ENCODE measurements at places on chromosomes 1 and 21.
A peak's percentile ranks its signal among the peaks of the same experiment; 100 is the strongest.

DNA sequence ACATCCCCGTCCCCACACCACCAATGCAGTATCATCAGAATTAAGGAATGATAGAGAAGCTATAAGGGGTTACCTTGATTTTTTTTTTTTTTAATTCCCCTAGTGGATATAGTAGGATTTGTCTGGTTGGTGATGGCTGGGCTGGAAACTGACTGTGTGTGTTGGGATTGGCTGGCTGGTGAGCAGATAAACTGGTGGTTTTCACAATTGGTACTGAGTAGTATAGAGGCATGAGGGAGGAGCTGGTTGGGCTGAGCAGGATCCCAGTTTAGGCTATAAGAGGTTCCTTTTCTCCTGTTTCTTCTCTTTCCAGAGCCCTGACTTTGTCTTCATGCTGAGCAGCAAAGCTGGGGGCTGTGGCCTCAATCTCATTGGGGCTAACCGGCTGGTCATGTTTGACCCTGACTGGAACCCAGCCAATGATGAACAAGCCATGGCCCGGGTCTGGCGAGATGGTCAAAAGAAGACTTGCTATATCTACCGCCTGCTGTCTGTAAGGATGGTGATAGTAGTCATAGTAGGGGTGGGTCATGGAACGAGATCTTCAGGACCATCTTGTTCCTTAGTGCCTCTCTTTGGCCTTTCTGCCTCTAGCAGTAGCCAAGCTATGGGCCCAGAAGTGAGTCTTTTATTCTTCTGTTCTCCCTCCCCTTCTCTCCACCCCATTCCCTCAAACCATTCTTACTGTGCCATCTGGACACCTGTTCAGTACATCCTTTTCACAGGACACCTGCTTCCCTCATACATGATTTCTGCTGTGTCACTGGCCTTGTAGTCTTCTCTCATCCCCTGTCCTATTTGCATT lies 26.9 kb downstream of the RAD54L start:
- DNase-seq = no peak

DNA sequence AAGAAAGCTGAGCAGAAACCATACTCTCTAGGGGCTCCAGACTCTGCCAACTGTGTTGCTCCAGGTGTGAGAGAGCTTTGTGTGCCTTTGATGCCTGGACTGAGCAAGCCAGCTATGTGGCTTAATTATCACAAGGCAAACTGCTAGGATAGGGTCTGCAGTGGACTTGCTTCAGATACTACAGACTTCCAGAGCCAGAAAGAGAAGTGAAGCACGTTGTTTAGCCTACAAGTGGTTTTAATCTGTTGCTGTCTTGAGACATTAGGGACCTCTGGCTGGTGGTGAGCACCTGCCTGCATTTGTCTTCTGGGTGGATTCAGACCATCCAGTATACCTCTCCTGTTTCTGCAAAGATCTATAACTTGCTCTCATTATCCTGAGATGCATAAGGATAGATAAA lies 353.4 kb upstream of the PLXNA2 start:
- no peak for DNase-seq

- DNase-seq = no peak
These were observed 185.4 kb downstream of the TTLL7 start for GRCh38 chr1:83813576-83813975.

GRCh38 chr1:230052018-230052417 lies 15.0 kb upstream of the GALNT2 start:
- no peak for DNase-seq

DNA sequence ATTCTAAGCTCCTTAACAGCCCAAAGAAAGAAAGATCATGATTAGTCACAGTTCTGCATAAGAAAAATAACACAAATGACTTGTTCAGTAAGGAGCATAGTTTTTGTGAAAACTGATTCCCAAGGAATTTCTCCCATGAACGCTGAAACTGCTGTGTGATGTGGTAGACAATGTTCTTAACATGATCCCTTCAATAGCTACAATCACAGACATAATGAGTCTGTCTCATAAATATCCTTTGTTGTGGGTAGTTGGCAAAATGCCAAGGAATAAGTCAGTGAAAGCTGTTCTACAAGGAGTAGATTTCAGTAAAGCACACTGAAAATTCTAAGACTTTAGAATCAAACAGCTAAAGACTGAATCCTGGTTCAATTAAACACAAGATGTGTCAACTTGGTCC lies 404.8 kb downstream of the HLX start:
- DNase-seq = peak; percentile 90

DNA sequence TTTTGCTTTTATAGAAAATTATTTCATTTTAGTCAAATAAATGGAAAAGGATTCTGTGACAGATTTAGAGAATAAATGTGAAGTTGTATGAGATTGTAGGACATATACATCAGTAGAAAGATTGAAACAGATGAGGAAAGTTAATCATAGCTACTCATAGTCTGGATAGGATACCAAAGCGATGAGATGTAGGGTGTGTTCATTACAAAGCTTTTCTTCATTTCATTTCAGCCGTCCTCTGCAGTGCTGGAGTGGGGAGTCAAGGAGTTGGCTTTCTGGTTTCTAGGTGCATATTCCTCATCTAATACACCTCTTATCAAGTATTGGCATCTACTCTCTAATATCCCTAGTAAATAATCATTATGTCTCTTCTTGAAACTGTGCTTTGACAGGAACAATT lies 149.5 kb upstream of the NEGR1 start:
- DNase-seq = no peak

GRCh38 chr1:230210981-230211336 lies 143.9 kb downstream of the GALNT2 start:
- no peak for DNase-seq

DNA sequence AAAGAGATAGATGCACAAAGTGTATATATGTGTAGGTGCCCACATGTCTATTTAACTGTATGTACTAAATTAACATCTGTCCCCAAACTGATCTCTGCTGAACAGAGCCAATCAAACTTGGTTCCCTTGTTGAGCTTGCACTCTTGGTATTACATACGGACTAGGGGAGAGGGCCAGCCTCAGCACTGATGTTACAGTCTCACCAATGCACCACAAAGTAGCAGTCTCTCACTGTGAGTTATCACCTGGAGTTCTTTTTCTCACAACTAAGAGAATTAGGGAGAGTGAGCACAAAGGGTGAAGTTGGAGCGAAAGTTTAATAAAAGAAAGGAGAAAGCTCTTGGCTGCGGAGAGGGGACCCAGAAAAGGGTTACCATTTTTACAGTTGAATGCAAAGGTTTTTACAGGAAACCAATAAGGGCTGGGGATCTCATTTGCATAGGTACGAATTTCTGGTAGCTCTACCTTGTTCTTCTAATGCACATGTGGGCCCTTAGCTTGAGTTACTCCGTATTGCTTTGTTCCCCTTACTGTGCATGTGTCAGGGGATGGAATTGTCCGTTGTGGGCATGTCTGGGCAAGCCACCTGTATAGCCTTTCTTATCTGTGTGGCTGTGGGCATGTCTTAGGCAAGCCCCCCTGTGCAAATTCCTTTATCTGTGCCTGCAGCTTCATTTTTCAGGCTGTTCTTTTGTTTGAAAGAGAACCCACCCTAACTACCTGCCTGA lies 13.3 kb upstream of the CHI3L2 start:
- no peak for DNase-seq

DNA sequence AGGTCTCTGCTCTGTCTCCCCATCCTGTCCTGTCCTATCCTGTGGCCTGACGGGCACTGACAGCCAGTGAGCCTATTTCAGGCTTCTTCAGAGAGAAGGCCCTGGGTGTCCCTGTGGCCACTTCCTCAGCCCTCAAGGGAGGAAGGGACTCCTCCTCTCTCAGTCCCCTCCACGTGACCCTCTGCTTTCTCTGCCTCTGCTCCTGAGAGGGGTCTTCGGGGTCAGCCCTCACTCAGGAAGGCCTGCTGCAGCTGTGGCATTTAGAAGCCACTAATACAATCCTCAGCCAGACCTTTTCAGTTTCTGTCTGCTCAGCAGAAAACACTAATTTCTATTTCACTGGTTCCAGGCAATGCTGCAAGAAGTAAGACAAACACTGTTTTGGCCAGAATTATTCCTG lies 43.6 kb upstream of the ETV3 start:
- DNase-seq = no peak

GRCh38 chr21:42781150-42781970 lies 98.0 kb downstream of the WDR4 start:
- DNase-seq = no peak

GRCh38 chr1:1202831-1203560 lies 3.4 kb downstream of the TNFRSF18 start:
- DNase-seq = no peak

DNA sequence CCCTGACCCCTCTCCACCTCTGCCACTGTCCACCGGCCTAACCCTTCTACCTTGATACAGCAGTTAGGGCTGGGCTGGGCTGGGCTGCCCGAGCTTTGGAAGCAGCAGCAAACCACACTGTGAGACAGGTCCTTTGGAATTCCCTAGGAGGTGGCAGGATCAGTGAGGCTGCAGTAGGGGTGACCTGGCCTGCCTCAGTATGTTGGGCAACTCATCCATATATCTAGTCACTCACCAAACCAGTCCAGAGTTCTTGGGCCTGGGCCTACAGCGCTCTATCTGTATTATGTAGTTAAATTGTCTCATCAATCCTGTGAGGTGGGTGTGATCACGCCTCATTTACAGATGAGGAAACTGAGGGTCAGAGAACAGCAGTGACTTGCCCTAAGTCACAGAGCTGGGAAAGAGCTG lies 13.3 kb upstream of the SYNC start:
- DNase-seq = no peak

GRCh38 chr1:87219141-87219540 lies 109.5 kb upstream of the LMO4 start:
- no peak for DNase-seq

- no peak for DNase-seq
These were observed 33.0 kb upstream of the ZBTB8B start for GRCh38 chr1:32431736-32432400.

DNA sequence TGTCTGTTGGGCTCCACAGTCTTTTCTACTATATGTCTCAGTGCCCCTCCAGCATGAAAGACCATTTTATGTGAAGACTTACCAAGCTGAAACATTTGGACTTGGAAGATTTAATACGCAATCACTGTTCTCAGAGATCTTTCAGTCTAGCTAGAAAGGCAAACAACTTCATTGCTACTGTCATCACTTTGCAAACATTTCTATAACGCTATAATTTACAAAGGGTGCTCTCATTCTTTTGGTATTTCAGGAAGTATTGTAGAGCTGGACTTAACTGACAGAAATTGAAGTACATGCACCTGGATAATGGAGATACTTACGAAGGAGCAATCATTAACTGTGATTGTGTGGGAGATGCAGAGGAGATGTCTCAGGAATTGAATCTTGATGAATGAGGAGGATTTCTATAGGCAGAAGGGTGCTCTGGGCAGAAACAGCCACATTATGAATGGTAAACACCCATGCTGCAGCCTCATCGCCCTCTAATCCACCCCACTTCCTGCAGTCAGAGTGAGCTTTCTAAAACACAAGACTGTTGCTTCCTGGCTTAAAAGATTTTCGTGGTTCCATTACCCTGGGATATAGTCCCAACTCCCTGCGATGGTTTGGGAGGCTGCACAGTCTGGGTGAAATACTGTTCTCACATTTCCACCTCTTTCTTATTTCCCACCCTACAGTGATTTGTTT lies 75.1 kb upstream of the GNG12 start:
- DNase-seq = no peak

DNA sequence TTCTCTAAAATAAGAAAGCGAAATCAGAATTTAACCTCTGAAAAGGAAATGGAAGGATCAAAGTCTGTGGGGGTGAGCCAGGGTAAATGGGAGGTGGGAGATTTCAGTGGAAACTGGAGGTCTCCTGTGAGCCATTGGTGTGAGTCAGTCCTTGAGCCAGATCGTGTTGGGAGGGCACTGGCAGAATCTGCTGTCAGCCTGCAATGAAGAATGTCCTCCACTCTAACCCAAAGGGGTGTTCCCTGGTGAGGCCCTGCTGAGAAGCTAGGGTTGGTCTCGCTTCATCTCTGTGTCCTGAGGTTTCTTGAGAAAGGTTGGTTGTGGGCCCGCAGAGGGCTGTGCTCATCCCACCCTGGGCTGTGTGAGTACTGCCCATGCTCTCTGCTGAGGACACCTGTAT lies 2.4 kb downstream of the QSOX1 start:
- peak; percentile 64 for DNase-seq

GRCh38 chr1:212655668-212656440 lies 43.8 kb downstream of the BATF3 start:
- DNase-seq = no peak

DNA sequence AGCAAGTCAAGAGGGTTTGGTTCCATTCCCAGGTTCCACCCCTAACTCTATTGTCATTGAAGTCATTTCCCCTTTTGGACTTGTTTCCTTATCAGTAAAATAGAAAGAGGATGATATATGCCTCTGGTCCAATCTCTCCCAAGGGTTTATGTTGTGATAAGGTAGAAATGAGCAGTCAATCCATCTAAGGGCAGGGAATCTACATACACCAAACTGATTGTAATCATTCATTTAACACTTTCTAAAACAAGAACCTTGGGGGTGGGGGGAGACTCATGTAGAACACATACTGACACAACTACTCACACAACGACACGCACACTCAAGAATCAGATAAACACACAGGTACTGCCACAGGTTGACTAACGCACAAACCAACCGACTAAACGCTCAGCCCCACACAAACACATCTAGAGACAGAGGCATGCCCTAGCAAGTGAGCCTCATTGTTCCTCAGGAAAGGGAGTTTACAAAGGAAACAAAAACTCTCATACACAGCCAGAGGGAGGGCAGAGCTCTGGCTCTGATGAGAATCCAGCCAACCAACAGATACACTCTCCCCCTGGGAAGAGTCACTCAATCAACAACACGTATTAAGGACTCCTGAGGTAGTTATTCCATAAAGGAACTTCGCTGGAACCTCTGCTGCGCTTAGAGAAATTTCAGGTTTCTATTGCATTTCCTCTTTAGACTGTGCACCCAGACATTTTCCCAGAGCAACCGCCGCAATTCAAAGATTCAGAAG lies 1.0 kb downstream of the F11R start:
- no peak for DNase-seq

DNA sequence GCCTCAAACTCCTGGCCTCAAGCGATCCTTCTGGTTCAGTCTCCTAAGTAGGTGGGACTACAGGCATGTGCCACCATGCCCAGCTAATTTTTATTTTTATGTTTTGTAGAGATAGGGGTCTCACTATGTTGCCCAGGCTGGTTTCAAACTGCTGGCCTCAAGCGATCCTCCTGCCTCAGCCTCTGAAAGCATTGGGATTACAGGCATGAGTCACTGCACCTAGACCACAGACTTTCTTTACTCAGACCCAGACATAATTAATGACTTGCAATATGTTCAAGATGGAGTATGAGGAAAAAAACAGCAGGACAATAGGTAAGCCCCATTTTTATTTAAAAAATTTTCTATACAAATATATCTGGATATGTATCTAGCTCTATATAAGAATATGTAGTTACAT lies 13.2 kb downstream of the KANK4 start:
- no peak for DNase-seq

DNA sequence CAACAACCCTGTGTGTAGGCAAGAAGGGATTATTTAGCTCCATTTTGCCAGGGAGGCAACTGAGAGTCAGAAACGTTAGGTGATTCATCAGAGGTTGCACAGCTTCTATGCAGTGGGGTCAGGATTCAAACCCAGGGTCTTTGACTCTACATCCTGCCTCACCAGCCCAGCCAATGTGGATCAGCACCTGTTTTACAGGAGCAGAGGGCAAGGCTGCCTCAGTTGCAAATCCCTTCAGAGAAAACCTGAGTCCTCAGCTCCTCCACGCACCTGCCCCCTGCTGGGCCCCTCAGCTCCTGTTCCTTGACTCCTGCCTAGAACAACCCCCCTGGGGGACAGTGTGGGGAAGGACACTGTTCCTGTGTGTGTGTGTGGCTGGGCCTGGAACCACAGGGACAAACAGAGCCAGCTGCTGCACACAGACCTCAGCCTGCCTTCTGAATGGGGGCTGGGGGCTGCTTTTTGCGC lies 61.6 kb downstream of the LRRN2 start:
- no peak for DNase-seq

GRCh38 chr1:236534151-236534651 lies 10.4 kb downstream of the LGALS8 start:
- DNase-seq = peak; percentile 80
